ENCODE measurements at places on chromosomes 1 and 21.

GRCh38 chr1:244878681-244879080 lies 14.3 kb upstream of the HNRNPU start:
- DNase-seq: no peak

DNA sequence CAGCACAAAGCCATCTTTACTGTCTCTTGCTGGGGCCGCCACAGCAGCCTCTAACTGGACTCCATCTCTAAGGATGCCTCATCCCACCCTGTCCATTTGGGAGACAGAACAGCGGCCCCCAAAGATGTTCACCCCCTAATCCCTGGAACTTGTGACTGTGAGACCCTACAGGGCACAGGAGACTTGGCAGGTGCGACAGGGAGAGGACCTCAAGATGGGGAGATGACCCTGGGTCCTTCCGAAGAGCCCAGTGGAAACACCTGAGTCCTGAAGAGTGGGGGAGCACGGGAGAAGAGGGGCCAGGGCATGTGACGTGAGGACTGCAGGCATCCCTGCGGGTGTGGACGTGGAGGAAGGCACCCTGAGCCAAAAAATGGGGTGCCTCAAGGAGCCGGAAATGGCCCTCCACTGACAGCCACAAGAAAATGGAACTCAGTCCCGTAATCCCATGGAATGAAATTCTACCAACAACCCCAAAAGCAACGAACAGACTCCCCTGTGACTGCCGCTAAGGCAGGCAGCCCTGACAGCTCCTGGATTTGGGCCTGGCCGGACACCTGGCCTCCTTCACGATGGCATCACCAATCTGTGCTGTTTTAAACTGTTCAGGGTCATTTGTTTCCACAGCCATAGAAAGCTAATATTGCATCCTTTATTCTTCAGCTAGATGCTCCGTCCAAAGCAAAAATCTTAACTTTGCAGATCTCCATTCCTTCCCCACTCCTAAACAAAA lies 34.0 kb downstream of the C2CD2 start:
- DNase-seq: no peak

DNA sequence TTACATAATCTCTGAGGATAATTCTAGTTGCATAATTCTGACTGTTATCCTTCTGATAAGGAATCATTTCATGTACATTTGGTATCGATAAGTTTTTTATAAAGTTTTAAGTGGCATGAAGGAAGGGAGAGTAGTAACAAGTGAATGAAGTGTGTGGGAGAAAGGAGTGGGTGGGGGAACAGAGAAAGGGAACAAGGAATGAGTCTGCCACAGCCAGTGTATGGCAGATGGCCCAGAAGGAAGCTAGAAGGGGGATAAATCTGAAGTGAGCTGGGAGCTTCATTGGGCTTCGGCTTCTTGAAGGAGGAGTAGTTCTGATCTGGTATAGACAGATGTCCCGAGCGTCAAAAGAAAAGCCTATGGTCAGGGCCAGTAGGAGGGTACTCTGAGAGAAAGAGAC lies 18.6 kb downstream of the ZBTB40 start:
- DNase-seq: no peak

- no peak for DNase-seq
Measured at GRCh38 chr1:67960766-67961165, 89.7 kb downstream of the DIRAS3 start.

GRCh38 chr1:228900886-228901392 lies 165.7 kb downstream of the RHOU start:
- DNase-seq: no peak

- no peak for DNase-seq
Measured at GRCh38 chr1:59776960-59777852, 37.5 kb upstream of the HOOK1 start.

DNA sequence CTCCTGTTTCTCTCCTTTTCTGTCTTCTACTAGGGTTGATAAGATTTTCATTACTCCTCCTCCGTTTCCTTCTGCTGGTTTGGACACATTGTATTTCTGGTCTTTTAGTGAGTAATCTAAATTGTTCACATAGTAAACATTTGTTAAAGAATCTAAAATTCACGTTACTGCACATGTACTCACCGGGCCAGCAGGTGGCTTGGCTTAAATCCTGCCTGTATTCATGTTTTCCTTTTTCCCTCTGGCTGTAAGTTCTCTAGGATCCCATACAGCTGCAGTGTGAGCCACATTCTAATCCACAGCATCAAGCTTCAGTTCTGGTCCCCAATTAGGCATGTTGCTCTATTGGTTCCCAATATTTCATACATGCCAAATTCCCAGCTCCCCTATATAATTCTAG lies 958.3 kb downstream of the ADGRL2 start:
- no peak for DNase-seq

DNA sequence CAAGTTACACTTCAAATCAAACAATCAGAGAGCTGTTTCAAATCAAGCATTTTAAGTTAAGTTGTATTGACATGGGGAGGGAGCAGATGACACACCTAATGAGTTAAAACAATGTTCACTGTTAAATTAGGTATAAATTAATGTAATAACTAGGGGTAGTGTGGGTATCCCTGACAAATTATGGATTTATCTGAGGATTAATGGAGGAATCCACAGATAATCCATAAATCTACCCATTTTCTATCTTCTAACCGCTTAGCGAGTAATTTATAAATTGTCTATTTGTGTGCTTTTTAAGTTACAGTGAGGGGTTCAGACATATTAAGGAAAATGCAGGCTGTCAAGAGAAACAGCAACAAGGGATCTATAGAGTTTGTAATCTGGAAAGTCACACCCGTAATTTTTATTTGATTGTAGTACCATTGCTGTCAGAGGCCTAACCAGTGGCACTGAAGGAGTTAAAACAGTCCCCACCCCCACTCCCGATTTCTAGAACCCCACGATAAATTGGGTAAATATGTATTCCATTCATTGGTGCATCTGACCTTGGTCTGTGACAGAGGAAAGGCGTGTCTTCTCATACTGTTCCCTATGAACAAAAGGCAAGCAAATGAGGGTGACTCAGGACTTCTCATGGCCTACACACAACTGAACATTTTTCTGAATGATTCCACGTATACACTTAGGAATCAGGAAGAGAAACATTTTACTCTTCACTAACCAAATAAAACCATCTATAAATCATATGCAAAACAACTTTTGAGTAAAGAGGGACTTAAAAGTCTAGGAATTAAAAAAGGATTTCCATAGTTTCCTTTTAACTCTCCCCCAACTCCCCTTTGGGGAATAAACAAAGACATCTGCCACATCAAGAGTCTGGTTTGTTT lies 7.4 kb downstream of the IRF2BP2 start:
- DNase-seq: no peak

GRCh38 chr1:107802654-107803053 lies 162.3 kb downstream of the VAV3 start:
- no peak for DNase-seq
